ENCODE measurements at places on chromosomes 5 and 9.

- DNase-seq, result no peak
Observed at GRCh38 chr5:155080721-155081120, 67.2 kb downstream of the KIF4B start.

DNA sequence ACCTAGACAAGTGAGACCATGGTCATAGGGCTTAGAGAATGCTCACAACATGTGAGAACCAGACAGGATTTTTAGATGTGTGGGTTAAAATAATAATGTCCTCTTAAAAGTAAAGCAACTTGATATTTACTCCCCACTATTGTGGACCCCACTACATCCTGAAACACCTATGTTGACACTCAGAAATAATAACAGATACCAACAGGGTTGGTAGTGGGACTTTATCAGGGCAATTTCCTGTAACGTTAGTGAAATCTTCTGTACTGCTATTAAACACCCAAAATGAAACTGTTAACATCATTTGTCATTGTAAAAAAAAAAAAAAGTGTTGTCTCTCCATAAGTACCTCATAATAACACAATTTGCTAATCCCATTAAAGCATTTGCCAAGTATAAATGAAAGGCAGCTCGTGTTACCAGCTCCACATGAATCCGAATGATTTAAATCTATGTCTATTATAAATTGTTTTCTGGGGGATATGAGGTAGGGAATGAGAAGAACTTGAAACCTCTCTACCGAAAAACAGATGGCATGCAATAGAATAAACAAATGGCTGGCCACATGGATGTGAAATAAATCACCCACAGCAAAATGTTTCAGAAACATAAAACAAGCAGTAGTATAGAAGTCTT, 285.9 kb downstream of the ARHGEF28 start:
- no peak for DNase-seq

DNA sequence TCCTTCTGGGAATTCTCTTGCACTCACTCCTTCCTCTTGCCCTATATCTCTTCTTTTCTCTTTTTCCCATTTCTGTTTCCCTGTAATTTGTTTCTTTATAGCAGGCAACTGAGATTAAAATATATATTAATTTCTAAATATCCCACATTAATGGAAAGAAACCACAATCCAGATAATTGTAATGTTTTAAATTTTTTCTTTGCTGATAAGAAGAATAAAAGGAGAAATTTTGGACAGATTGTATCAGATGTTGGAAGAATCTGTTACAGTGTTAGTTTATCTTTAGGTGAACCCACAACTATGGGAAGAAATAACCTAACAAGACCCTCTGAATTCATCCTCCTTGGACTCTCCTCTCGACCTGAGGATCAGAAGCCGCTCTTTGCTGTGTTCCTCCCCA, at the start of gene OR1L1:
Gene OR1L1, plus strand, starts transcription at position 301 of the 400 bp plus-strand sequence. Its CDS starts 0 bp downstream, at position 301.
- no peak for DNase-seq

DNA sequence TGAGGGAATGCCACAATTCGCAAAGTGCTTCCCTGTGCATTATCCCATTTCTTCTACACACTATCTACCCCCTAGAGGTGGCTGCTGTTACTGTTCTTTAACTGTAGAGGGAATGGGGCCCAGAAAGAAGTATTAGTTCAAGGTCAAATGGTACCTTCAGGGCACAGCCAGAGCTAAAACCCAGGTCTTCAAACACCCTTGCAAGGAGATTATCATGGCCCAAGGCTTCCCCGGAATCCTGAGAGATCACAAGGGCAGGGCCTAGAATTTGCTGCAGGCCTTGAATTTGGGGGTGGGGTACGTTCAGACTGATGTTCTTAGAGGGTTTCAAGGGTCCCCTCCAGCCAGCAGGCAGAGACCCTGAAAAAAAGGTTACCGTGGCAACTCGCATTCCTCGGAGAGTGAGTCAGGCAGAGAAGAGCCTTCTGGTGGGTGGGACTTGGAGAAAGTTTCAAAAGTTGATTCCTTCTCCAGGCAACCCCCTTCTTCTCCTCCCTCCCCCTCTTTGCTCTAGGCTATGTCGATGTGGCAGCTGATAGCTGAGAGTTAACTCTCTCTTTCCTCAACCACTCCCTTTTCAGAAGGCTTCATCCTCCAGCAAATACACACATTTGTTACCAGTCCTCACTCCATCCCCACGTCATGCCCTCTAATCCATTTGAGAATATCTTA, 1.9 kb downstream of the SPARC start:
- DNase-seq, result no peak

GRCh38 chr5:52392321-52392720, 395.4 kb upstream of the ITGA1 start:
- DNase-seq, result no peak

GRCh38 chr5:54964405-54964804, 21.0 kb downstream of the ESM1 start:
- DNase-seq, result no peak

DNA sequence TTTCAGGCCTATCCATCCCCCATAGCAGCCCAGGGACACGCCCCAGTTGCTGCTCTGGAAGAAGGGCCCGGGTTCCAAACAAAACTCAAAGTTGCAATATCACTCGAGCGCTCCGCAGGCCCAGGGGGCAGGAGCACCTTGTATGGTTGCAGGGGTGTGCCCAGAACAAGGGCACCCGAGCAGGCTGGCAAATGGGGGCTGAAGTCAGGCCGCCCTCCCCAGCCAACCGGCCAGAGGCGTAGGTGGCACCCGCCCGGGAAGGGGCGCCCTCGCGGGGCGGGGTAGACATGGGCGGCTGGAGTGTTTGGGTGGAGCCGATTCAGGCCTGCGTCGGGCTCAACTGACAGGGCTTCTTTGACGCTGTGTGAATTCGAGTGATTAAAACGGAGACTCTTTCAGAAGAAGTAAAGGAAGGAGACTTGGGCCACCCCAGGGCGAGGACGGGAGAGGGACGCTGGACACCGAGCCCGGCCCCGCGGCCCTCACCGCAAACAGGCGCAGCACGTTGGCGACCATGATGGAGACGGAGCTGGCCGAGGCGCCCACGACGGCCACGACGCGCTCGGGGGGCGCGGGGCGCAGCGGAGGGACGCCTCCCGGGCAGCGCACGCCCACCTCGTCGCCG, 1.1 kb downstream of the GRM6 start:
- DNase-seq, result no peak

All from GM19239 (cell line).